ENCODE measurements at places on chromosomes 6 and 20.

DNA sequence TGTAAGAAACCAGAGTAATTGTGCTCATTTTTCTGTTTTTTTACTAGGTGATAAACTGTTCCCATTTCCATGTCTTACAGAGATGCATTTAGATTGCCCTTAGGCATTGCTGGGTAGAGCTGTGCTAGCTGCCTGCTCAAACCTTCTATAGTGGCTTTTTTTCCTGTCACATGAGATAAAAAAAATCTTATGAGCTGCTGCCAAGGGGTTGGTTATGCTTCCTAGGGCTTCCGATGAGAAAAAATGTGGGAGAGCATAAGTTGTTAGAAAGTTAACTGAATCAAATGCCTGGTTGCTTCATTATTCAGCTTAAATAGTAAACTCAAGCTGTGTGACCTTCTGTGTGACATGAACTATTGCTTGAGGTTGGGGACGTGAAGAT lies 50.0 kb upstream of the NOX3 start:
- DNase-seq, result no peak

DNA sequence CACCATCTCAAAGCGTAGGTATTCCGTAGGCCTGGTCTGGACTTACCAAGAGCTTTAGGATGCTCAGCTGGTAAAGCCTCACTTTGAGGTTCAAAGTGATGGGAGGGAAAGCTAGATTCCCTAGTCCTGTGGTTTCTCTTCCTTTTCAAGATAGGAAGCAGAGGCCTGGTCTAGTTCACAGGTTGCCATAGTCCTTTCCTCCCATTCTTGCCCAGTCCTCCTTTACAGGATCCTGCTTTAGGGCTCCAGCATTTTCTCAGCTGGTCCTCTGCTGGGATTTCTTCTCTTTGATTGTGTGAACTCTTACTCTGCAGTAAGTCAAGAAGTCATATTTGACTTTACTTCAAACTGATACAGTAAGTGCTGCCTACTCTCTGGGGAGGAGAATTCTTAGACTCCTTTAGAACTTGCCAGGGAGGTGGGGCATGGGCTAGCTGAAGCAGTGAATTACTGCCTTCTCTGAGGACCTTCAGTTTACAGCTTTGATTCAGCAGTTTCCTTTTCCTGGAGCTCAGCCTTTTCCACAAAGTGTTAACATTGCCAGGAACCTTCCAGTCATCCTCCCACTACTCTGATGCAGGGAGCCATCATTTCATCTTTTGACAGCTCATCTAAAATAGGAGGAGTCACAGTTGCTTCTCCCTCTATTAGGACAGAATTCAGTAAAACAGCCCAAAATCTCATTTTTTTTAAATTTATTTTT lies 42.8 kb upstream of the PLCG1 start:
- no peak for DNase-seq

- DNase-seq, result no peak
Observed at GRCh38 chr6:108250240-108250866, 10.5 kb downstream of the SNX3 start.

- no peak for DNase-seq
Observed at GRCh38 chr20:13625304-13625979, 13.3 kb downstream of the TASP1 start.

GRCh38 chr20:59269411-59270025 lies 30.9 kb upstream of the EDN3 start:
- no peak for DNase-seq

GRCh38 chr6:90460051-90460450 lies 126.8 kb downstream of the MAP3K7 start:
- no peak for DNase-seq

GRCh38 chr20:46022411-46023147 lies 6.4 kb upstream of the SLC12A5 start:
- peak; percentile 50 for DNase-seq

- no peak for DNase-seq
Observed at GRCh38 chr6:43936476-43936875, 166.5 kb downstream of the VEGFA start.

GRCh38 chr6:113600551-113601339 lies 256.4 kb upstream of the MARCKS start:
- no peak for DNase-seq

DNA sequence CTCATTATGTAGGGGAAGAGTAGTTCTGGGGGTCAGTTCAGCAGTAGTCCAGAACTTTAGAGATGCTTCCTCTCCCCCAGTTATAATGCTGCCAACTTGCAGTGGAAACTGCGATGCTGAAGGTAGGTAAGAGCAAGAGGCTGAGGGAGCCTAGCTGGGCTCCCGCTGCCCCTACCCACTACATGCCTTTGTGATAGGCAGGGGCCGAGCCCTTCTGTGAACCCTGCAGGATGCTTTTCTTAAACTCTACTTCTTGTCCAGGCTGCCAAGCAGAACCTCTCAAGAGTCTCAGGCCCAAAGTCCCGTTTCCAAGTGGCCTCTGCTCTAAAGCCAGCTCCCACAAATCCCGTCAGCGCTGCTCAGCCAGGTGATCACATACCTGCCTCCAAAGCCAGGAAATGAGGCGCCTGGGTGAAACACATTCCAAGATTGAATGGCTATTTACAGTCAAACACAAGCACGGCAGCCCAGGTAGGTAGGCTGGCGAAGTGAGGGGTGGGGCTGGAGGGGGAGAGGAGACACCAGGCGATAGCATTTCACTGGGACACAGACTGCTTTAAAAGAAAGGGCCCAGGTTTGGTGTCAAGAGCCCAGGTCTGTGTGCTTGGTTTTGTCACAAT lies 150.7 kb downstream of the CD24 start:
- DNase-seq, result no peak

GRCh38 chr6:87656857-87657256 lies 45.2 kb downstream of the AKIRIN2 start:
- DNase-seq, result no peak

DNA sequence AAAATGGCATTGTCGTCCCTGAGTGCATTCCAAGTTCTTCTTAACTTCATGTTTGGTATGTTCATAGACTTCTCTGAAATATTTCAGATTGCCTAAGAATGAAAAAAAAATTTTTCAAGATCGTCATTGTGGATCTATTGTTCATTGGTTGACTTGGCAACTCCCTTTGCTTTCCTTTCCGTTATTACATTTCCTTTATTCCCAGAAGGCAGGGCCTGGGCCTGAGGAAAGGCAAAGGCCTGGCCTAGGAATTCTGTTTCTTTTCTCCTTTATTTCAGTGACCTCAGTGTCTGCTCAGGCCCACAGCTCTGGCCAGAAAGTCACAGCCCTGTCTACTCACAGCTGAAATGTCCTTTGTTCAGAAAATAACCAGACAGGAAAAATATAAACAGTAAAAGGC lies 401.6 kb upstream of the PLCB4 start:
- no peak for DNase-seq

DNA sequence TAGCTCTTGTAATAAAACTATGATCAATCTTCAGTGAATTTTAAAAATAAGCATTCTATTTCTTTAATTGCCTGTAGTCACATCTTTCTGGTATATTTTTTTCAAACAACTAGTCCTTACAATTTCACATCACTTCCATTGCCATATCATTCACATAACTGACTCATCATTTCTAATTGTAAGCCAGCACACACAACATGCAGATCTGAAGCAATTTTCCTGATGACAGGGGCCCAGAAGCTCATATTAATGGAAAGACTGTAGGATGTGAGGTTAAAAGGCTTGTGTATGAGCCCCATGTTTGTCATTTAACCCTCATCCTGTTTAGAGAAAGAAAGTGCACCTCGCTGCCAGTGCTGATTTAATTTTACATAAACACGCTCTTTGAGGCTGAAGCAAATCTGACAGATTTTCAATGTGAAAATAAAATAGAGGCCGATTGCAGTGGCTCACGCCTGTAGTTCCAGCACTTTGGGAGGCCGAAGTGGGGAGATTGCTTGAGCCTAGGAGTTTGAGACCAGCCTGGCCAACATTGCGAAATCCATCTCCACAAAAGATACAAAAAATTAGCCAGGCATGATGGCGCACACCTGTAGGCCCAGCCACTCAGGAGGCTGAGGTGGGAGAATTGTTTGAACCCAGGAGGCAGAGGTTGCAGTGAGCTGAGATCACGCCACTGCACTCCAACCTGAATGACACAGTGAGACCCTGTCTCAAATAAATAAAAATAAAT lies 40.1 kb upstream of the LTV1 start:
- DNase-seq, result no peak

DNA sequence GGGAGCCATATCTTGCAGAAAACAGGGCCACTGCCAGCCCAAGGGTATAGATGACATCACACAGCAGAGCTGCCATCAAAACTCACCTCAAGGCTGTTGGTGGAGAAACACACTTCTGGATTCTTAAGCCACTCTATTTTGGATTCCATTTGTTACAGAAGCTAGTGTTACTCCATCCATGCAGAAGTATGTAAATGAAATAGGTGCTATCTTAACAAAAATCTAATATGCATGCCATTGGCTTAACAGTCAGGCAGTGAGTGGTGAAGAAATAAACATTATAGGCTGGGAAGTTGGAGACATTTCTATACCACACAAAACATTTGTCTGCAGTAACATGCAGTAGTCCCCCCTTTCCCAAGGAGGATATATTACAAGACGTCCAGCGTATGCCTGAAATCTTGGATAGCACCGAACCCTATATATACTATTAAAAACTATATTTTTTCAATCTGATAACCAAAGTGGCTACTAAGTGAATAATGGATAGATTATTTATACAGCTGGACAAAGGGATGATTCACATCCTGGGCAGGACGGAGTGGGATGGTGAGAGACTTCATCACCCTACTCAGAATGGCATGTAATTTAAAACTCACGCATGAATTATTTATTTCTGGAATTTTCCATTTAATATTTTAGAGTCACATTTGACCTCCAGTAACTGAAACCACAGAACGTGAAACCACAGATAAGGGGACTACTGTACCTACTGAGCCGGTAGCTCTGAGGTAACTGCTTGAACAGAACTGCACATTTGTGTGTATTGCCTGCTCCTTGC lies 160.0 kb upstream of the PLN start:
- DNase-seq, result no peak

GRCh38 chr6:116176596-116176995 lies 50.7 kb upstream of the COL10A1 start:
- DNase-seq, result no peak

DNA sequence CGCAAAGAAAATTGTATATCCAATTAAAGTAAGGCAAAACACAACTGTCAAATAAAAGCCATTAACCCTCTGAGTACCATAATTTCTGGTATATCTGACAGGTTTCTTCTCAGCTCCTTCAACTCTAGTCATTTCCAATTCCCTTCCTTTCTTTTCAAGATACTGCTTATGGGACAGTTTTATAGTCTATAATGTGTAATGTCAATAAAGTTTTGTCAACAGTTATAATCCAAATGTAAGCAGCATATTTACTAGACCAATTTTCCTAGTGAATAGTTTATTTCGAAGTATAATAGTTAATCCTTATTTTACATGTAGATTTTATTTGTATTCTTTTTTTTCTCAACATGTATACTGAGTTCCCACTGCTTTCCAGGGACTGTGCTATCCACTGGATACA lies 1081.8 kb downstream of the EPHA7 start:
- DNase-seq, result no peak

- no peak for DNase-seq
Observed at GRCh38 chr6:30349421-30350177, 4.6 kb downstream of the RPP21 start.

- DNase-seq, result no peak
Observed at GRCh38 chr20:49282584-49283171, 4.8 kb upstream of the ZNFX1 start.

GRCh38 chr6:19873031-19873430 lies 35.9 kb downstream of the ID4 start:
- no peak for DNase-seq

GRCh38 chr6:107524626-107525025 lies 34.7 kb downstream of the SOBP start:
- no peak for DNase-seq

GRCh38 chr6:41037107-41037900 lies 1.7 kb downstream of the UNC5CL start:
- DNase-seq, result no peak

DNA sequence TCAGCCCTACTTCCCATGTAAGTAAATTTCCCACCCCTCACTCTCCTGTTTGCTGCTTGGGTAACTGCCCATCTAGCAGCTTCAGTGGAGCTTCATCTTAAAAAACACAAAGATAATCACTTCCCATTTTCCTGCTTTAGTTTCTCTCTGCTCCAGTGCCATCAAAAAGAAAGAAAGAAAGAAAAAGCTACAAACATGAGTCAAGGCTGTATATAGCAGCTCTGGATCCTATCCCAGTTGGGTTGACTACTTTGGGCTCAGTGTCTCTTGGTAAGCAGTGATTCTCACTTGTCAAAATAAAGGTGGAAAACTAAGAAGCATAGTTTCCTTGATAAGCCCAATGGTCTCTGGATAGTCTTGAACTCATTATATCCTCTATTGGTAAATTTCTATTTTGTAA lies 48.7 kb upstream of the SRPK1 start:
- DNase-seq, result no peak

DNA sequence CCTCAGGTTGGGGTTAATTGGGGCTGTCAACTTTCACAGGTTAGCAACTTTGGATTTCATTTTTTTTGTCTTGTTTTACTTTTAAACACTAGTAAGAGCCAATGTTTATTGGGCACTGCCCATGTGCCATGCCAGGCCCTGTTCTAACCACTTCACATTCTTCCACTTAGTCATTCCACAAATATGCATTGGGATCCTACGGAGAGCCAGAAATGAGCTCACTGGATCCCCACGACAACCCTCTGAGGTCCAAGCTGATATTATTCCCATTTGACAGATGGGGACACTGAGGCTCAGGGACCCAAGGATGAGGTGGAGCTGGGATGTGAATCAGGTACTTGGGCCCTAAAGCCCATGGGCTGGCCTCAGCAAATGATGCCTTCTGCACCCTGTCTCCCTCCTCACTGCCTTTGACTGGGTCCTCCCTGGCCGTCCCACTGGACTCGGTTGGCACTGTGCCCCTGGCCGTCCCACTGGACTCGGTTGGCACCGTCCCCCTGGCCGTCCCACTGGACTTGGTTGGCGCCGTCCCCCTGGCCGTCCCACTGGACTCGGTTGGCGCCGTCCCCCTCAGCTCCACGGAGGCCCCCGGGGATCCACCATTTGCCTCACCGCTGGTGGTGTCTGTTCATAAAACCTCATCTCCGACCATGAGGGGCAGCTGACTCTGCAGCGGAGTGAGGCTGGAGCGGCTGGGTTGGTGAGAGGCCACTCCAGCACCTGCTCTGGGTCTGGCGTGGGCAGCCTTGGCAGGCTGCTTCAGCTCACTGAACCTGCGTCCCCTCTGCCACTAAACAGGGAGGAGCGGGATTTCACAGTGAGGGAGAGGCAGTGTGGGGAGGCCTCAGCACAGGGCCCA lies 4.8 kb upstream of the PMEPA1 start:
- DNase-seq, result no peak
